ENCODE measurements at places on chromosomes 6 and 20.

DNA sequence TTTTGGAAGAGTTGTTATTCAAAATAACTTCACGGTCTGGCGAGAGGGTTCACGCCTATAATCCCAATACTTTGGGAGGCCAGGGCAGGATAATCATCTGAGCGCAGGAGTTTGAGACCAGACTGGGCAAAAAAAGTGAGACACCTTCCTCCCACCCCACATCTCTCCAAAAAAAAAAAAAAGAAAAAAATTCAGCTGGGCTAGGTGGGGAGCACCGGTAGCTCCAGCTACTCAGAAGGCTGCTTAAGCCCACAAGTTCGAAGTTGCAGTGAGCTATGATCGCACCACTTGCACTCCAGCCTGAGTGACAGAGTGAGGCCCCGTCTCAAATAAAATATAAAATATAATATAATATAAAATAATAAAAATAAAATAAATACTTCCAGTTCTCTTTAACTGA is 10.4 kb downstream of the OR2B2 start:
- no peak for DNase-seq

- no peak for DNase-seq
These were observed 95.2 kb downstream of the RREB1 start for GRCh38 chr6:7202950-7203349.

- DNase-seq = no peak
These were observed 29.0 kb downstream of the SLC24A3 start for GRCh38 chr20:19241440-19241839.

DNA sequence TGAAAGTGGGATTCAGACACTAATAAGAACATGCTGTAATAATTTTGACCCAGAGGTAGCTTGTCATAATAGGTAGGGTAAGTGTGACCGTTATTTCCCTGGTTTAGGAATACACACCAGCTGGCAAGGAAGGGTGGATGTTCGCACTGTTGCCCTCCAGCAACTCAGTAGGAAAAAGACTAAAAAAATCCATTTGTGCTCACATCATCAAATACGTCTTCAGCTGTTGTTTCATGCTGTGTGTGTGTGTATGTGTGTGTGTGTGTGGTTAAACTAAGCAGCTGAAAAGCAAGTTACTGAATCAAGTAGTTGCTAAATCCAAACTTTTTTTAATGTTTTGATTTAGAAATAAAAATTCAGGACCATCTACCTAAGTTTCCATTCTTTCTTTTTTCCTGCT is 218.7 kb downstream of the TRDN start:
- no peak for DNase-seq

GRCh38 chr6:52183131-52183713 is 3.0 kb upstream of the IL17A start:
- no peak for DNase-seq

DNA sequence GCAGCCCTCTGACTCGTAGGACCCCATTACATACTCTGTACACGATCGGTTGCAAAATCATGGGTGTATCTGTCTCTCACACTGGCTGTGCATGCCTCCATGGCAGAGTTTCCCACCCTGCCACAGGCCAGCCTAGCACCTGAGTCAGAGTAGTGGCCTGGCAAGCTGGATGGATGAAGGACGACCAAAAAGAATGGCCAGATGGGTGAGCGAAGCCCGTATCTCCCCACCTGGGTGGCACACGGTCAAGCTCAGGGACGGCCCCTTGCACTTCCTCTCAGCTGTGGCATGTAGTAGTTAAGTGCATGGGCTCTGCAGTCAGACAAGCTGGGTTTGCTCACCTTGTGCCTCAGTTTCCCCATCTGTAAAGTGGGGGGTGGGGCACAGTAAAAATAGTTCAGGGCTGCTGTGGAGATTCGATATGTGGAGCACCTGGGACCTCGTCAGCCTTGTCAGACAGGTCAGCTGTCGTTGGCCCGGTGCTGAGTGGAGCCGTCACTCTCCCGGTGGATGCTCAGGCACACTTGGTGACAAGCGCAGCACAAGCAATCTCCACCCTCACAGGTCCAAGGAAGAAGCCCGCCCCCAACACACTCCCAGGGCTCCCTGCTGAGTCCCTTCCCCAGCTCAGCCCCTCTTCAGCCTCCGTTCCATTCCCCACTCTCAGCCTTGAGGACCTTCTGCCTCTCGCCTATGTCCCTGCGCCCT is 12.6 kb downstream of the CPNE5 start:
- DNase-seq = no peak

DNA sequence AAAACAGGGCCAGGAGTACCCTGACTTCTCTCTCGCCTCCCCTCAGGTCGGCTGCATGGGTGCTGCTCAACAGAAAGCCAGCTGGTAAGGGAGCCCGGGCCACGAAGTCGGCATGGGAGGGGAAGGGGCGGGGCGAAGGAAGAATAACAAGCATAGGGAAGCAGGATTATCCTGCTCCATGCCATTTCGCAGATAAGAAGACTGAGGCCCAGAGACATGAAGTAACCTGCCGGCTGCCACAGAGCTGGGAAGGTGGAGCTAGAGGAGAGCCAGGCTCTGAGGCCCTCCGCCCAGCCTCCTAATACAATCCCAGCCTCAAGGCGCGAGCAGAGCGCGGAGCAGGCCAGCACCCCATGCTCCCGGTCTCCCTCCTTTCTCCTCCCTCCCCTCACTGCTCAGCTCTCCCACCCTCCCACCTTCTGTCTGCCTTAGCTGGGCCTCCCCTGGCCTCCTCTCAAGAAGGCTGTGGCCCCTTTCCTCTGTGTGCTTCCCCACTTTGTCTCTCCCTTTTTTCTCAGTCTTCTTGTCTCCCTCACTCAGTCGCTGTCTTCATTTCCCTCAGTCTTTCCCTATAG is 13.2 kb upstream of the HMGA1 start:
- no peak for DNase-seq

DNA sequence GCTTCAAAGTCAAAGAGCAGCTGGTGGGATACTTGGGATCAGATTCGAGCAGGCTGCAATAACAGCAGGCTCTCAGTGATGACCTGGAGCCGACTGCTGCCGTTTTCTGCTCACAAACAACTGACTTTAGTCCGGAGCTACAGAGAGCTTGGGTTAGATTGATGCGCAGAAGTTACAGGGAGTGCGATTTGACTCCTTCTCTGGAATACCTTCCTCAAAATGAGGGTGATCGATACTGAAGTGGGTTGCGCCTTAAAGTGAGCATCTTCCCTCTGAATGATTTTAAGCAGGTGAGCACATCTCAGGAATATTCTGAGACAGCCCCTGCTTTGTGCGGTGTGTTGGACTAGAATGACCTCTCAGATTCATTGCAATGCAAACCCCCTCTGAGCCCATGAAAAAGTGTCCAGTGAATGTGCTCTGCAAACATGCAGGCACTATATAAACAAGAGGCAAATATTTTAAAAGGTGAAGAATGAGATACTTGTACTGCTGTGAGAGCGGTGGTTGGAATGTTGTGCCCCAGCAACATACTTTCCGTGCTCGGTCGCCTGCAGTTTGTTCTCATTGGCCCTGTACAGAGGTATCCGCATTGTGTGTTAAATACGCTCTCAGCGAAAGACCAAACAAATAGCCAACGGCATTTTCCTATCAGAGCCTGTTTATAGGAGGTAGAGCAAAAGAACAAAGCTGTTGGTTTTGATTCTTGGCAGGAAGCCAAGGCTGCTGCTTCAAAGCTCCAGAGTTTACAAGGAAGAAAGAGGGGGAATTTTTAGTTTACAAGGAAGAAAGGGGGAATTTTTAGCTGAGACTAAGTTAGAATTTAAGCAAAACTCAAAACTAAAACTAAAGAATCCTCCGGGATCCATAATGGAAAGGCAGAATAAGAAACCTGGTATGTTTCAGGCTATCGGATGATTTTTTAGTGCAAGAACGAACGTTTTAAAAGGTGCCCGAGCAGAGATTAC is 67.7 kb downstream of the PHACTR2 start:
- DNase-seq = no peak

DNA sequence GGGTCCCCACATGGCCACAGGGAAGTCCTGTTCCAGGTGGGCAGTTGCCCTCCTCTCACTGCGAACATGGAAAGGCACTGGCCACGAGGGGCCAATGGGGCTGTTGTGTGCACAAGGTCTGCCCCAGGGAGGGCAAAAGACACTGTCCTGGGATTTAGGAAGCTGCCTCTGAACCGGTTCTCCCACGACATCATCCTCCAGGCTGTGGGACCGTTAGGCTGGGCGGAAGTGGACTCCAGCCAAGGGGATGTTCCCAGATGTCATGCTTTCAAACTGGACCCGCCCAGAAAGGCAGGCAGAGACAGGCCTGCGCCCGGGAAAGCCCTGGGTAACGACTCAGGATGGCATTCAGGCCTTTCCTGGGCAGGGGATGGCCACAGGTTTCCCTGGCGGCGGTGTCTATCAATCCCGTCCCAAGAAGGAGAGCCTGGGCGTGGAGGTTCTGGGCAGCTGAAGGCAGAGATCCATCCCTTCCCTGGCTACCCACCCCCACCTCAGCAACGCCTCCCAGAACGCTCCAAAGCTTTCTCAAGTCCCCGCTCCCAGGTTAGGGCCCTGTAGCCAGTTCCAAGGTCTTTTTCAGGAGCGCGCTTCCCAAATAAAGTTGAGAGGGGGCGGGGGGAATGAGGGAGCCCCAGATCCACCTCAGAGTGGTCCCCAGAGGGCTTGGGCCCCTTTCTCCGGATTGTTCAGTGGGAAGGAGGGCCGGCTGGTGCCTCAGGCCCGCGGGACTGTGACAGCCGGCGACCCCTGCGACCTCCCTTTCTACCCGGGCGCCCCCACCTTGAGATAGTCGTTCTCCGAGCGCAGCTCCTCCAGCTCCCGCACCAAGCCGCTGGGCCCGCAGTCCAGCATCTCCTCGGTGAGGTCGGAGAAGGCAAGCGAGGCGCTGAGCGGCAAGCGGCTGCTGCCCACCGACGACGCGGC is 13.8 kb upstream of the TLDC2 start:
- DNase-seq = peak; percentile 73

All from KBM-7 (cell line).